Activated T-cell treated with anti-CD3 and anti-CD28 coated beads, Interleukin-2, amount 50 U/mL, for 4 hours (primary cell): ENCODE measurements at places on chromosomes 12 and 14. TPM values are rescaled to one million over a fixed set of nuclear protein-coding genes. Genes with fewer than 3 reads are reported as not detected.

GRCh38 chr12:57983146-57983857 is 41.9 kb downstream of the ATP23 start:
- no peak for DNase-seq

Gene PSMC1
- 224 TPM for total RNA-seq

Gene INSM2
- total RNA-seq, result not detected

DNA sequence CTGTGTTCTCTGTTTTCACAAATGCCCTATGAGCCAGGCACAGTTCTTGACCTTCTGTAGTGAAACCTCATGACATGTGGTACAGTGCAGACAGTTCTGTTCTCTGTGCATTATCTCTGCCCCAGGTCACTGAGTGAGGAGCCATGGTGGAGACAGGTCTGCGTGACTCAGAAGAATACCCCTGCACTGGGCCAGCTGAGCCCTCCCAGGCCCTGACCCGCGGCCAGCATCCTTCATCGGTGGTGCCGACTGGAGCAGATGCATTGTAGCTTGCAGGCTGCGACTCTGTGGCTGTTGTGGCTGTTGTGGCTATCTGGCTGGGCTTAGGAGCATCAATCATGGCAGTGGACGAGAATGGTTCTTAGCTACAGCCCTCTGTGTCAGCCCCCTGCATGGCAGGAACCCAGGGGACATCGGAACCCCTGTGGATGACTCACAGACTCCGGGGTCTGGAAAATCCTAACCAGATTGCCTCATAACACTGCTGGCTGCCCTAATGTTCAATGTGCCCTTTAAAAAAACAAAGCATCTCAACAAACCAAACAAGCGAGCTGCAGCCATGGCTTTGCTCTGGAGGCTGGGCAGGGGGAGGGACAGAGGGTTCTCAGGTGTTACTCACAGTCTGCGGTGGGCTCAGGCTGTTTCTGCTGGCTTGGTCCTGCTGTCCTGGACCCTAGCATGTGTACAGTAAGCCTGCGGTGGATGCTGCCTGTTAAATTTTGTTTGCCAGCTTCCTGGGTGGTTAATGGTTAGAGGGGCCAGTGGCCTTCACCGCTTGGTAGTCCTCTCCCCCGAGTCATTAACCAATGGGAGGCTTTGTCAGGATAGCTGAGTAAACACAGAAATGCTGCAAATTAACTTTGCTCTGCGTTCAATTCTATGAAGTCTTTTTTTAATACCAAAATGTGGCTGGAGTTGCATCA is at the start of gene SERPINA6:
Gene SERPINA6, minus strand, starts transcription at position 689 of the 923 bp plus-strand sequence. CDS start 8,688 bp downstream, outside the sequence.
- DNase-seq, result no peak

Gene ADAM21
- total RNA-seq, result 0.11 TPM

GRCh38 chr14:72634691-72635616 is 258.9 kb downstream of the DPF3 start:
- DNase-seq, result no peak

- DNase-seq, result no peak
Observed at GRCh38 chr12:110600254-110600653, 13.7 kb upstream of the TCTN1 start.

Gene IL23A
- 26.4 TPM for total RNA-seq

DNA sequence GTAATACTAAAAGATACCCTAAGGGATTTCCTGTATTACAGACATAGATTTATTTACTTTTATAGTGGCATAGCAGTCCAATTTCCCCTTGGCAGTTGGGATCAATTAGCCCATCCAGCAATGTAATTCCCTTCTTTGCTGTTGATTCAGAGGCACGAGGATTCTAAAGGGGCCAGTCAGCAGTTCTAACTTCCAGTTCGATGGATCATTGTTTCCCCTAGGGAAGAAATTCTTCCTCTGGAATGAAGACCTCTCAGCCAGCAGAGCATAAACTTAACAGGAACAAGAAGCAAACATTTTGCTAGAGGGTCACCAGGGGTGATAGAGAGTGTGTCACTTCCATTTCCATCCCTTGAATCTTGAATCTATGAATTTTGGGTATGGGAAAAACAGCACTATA is 395.7 kb upstream of the NOVA1 start:
- no peak for DNase-seq

Gene CLEC2A
- total RNA-seq, result not detected

Gene PAPLN
- 0.08 TPM for total RNA-seq

GRCh38 chr12:6603095-6603567 is 4.0 kb downstream of the CHD4 start:
- DNase-seq, result peak; percentile 19

DNA sequence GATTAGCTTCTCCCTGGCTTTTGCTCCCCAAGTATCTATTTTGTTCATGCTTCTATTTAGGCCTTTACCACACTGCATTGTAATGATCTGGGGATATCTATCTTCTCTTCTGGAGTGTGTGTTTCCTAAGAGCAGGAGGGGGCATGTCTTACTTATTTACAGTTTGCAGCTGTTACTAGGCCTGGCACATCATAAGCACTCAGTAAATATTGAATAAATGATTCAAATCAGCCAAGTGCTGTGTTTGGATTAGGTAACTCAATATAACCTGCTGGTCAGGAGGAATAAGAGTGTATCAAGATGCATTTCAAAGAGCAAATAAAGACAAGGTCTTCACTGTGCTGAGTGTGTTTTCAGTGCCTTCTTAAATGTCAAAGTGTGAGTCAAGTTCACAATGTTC is 186.1 kb downstream of the FOXG1 start:
- no peak for DNase-seq

DNA sequence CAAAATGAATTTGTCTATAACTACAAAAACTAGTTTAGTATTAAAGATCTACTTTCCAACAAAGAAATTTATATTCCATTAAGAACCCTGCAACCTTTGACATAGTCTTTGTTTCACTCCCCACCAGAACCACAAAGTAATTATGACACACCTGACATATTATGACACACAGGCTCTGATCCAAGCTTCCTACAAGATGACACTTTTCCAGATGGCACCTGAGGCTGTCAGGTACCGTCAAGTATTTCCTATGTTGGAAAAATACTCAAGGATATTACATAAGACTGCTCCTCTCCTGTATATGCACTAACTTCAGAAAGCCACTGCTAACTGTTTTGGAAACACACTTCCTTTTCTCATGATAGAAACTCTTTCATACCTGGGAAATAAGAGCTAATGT is 38.9 kb downstream of the STXBP6 start:
- no peak for DNase-seq

DNA sequence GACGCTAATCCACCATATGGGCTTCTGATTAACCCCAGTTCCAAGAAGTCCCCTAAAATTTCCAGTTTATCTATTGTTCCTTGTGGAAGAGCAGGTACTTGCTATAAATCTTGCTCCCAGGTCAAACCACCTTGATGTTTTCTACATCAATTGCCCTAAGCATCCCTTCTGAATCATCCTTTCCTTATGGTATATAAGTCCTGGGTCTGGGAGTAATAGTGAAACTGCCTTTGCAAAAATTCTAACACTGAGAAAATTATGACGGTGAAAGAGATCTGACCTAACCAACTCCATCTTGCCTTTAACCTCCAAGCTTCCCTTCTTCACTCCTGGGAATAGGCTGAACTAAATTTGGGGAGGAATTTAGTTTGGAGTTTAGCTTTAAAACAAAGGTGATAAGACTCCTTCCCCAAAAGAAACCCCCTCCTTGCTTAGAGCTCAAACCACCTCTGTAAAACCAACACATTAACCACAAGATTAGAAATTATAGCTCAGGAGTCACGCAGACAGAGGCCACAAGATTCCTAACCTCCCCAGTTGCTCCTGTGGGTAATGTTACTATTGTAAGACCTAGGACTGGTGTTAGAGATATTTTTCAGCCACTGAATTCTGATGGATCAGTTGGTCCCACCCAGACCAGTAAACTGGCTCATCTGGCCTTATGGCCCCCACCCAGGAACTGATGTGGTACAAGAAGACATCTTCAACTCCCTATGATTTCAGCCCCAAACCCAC is 33.8 kb upstream of the DTX1 start:
- DNase-seq, result no peak
